ENCODE measurements at places on chromosomes 2 and 18.

DNA sequence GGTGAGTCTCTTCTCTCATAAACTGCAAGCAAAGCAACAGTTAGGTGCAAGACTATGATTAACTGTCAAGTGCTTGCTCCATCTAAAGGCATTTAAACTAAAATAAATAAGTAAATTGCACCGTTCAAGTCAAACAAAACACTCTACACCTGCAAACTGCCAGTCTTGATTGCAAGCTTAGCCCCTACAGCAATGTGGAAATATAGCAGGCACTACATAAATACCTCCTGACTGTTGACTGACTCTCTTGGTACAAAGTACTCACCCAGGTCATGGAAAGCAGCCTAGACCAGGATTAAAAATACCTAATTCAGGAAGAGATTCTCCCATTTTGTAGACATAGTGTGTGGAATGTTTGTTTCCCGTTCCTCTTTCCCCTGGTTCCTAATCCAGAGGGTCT is 176.6 kb upstream of the KLHL29 start:
- no peak for DNase-seq

DNA sequence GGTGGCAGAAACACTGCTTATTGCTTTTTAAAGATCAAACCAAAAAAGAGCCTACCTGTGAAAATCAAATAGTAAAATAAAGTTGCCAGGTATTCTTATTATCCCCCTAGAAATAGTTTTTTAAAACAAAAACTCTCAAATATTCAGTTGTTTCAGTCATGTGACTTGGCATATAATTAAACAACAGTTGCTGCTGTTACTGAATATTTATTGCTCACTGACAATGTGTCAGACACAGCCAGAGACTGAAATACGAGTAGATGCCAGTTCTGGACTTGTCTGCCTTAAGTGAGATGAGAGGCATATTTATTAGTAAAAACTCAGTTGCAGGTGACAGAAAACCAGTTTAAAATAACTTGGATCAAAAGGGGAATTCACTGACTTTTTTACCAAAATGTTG is 106.0 kb upstream of the RAB12 start:
- peak; percentile 89 for DNase-seq

DNA sequence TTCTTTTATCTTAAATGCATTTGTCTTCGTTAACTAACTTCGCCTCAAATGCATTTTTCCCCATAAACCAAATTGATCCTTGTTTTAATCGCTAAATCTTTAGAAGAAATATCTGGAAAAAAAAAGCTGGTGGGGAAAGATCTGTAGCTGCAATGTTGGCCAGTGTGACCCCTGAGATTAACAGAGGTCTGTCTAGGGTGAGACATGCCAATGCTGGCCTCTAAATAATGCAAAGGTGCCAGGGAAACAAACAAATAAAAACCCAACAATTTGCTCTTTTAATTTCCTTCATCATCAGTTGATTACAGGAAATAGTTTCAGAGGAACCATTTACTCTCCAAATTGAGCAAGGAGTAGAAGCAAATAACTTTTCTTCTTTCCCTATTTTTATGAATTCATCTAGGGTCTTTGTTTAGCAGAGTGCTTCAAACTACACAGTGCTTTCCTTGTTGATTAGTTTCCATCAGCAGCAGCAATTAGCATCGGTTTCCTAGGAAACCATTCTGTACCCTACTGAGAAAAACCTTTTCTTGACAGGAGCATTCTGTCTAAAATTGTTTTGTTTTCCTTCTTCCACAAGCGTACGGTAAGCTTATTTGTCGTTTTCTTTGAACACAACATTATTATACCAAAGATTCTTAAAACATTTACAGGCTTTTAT is 100.5 kb upstream of the UNC80 start:
- peak; percentile 34 for DNase-seq

- peak; percentile 88 for DNase-seq
Observed at GRCh38 chr18:45686891-45687611, 36.9 kb upstream of the SLC14A1 start.

DNA sequence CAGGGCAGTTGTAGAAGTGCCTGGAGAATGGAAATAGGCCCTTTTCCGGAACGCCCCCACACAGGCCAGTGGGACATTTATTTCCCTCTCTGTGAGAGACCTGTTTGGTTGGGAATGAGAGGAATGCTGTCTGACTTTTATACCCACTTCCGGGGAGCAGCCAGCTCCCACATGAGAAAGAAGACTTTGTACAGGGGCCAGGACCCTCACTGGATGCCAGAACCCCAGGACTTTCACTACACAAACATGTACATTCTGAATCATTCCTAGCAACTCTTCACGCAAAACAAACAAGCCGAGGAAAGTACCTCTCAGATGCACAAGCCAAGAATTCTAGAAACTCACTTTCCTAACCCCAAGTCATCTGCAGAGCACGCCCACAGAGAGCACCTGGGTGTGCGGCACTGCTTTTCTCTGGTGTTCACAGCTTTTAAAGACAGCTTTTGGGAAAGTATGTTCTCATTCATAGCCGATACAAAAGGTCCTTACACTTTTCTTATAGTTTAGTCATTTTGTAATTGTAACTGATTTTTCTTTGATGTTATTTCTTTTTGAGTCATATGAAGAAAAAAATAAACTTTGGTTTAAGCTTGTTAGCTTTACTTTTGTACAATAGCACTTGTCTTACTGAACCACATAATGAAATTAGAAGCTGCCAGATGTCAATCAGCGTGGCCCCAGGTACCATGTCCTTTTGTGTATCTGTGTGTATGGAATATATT is 856.1 kb upstream of the ID2 start:
- no peak for DNase-seq

DNA sequence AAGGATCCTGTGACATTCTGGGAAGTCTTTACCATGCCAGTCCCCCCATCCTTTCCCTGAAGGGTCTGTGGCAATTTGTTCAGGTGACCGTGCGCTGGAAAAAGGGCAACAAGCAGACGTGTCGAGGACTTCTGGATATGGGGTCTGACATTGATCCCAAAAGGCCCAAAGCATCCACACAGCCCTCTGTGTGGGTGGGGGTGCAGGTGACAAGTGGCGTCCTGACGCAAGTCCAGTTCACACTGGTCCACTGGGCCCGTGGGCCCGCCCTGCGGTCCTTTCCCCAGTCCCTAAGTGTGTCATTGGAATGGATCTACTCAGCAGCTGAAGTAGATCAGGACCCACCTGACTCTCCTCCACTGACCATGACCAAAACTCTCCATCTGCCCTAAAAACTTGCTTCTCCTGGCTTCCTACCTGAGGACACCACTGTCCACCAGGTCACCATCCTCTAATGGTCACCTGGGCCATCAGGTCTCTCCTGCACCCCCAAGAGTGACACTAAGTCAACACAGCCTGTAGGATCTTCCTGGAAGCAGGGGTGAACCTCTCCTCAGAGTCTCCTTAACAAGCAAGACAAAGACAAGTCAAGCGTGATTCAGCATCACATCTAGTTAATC is 85.6 kb upstream of the SLC66A3 start:
- DNase-seq, result no peak

DNA sequence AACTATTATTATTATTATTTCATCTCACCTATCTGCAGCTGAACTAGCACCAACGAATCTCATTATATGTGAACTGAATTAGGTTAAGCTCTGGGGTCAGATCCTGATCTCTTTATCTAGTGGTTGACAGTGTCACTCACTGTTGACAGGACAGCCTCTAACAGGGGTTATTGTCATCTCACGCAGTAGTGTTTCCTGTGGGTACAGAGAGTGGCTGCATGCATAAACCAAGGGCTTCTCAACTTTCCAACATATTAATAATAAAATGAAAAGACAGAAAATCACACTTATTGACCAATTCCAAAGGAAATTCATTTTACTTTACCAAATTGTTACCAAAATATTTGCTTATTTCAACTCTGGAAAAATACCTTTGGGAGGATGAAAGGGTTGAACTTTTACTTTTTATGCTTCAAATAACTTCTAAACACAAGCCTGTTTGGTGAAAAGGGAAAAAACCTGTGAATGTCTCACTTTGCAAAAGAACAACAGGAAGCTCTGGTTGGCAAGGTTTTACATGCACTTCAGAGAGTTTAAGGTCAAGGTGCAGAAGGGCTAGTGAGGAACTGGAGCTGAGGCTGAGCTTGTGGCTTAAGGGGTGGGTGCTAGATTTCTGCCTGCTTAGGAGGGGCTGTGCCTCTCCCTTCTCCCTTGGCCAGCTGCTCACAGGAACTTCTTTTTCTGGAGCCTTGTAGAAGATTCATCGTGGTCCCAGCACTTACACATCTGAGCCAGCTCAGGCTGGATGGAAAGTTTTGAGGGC is 72.6 kb downstream of the CTAGE1 start:
- no peak for DNase-seq

DNA sequence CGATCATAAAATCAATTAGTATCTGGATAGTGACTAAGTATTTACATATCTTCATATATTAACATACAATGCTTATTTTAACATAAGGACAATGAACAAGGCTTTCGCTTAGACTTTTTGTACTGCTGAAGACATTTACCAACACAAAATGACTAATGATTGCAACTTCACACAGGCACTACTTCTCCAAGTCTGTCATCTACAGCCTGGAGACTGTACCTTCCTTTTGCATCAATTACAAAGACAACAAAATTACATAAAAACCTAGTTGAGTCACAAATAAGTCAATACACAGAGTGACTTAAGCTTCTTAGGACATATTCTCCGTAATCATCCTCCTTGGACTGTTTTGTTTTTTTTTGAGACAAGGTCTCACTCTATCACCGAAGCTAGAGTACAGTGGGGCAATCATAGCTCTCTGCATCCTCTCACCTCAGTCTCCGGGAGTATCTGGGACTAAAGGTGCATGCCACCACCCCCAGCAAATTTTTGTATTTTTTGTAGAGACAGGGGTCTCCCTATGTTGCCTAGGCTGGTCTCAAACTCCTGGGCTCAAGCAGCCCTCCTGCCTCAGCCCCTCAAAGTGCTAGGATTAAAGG is 15.9 kb downstream of the PUM2 start:
- no peak for DNase-seq

DNA sequence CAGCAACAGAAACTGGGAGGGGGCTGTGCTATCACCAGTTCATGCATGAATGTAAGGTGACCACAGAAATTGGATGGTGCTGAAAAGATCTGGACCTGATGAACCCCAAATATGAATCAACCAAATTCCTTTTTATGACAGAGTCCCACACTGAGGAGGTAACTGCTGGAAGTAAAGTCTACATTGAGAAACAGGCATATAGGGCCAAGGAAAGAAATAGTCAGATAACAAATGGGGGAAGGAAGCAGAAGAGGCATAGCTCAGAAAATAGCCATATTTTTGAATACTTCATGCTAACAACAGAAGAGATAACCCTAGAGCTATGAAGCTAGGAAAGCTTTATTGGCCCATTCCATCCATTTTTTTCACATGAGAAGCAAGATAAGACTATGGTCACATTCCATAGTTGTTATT is 25.8 kb downstream of the ZC3H6 start:
- DNase-seq, result no peak

DNA sequence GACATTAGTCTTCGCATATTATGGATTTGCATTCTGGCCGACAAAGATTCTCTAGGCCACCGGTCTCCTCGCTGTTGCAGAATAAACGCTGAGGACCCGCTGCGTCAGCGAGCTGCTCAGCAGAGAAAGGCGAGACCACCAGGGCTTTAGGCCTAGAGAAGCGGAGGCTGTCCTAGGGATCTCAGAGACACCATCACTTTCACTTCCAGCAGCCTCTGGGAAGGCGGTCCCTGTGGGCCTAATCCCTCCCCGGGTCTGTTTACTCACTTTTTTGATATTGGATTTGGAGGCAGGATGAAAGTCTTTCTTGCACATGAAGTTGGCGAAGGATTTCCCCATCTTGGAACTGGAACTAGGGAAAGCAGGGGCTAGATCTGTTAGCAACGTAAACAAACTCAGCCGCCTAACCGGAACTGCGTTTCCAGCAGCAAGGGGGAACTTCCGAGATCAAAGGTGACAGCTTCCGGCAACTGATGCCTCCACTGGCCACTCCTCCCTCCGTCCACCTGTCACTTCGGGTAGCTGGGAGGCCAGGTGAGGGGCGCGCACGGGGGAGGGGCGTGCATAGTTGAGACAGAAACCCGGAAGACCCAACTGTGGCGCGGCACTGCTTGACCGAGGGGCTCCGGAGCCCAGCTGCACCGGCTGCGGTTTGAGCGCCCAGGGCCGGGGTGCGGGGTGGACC is at the start of gene SCRN3:
Gene SCRN3, plus strand, starts transcription at position 447 of the 685 bp plus-strand sequence. CDS start 2,554 bp downstream, outside the sequence.
- peak; percentile 96 for DNase-seq

All from NCI-H2171 treated with DMSO at 0.1 percent for 48 hours (cell line).